ENCODE measurements at places on chromosomes 1 and 21. TPM values are rescaled to one million over a fixed set of nuclear protein-coding genes. Genes with fewer than 3 reads are reported as not detected.

- DNase-seq, result no peak
Observed at GRCh38 chr1:18743233-18743632, 112.6 kb downstream of the PAX7 start.

- DNase-seq, result peak; percentile 91
Observed at GRCh38 chr1:53946252-53947171, at the start of gene LRRC42. Gene LRRC42, plus strand, starts transcription at chr1:53946350. Its CDS starts 5,650 bp downstream, at chr1:53952000.

DNA sequence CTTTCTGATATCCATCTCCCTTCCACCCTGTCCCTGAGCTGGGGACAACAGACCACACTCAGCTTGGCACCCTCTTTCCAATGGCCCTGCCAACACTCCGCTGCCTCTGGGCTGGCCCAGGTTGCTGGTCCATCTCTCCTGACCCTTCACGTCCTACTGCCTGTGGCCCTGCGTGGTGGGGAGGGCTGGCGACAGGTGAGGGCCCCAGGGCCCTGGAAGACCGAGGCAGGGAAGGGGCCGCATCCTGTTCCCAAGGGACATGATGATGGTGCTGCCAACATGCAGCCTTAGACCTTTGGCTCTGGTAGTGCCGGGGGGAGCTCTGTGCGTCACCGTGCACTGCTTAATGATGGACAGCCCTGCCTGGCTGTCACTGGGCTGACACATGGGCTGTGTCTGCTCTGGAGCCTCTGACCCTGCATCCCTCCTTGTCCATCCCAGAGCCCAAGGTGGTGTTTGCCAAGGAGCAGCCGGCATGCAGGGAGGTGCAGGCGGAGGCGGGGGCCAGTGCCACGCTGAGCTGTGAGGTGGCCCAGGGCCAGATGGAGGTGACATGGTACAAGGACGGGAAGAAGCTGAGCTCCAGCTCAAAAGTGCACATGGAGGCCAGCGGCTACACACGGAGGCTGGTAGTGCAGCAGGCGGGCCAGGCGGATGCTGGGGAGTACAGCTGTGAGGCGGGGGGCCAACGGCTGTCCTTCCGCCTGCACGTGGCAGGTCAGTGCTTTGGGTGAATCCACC is 65.2 kb downstream of the OBSCN start:
- no peak for DNase-seq

- DNase-seq, result no peak
Observed at GRCh38 chr21:45432575-45433255, 27.8 kb downstream of the COL18A1 start.

DNA sequence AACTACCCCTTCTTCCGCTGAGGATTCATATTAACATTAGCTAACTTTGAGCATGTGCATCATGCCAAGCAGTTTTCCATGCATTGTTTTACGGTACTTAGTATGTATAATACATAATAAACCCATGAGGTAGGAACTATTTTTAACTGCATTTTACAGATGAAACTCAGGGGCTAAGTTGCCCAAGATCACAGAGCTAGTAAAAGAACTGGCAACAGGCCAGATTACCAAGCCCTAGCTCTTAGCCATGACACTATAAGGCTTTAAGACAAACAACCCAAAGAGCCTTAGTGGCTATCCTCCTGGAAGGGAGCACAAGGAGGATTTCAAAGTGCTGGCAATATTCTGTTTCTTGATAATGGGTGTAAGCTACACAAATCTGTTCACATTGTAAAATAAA is 6.1 kb downstream of the AK2 start:
- DNase-seq, result no peak

DNA sequence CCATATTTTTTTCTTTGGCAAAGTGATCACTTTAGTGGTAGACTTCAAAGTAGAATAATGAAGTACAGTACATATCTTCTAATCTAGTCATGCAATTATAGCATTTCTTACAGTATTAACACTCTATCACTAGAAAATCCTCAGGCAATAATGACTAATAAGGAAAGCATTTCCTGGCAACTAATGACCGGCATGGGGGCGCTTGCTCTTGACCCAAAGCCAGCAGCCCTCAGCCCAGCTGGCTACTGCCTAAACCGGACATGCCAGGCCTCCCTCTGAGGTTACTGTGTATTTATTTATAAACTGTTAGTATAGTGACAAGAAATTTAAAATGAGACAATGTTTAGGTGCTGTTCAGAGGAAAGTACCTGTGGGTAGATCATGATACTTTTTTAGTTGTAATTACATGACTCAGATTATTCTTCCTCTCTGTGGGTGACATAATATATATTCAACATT is 633.8 kb downstream of the PTPRC start:
- DNase-seq, result no peak

DNA sequence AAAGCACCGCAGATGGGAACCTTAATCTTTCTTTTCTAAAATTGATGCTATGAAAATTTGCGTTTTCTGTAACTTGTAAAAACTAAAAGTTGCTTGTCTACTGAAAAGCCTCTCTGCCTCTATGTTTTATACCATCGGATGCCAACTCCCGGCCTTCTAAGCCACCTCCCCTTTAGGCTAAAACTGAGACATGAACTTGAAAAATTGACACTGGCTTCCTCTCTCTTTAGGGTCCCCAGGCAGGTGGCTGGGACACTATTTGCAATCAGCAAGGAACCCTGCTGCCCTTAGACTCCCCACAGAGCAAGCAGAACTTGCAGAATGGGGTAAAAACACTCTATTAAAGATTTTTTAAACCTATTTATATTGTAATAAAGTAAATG is 151.1 kb upstream of the CAMK1G start:
- no peak for DNase-seq

GRCh38 chr1:239511875-239512274 is 125.5 kb downstream of the CHRM3 start:
- DNase-seq, result no peak

DNA sequence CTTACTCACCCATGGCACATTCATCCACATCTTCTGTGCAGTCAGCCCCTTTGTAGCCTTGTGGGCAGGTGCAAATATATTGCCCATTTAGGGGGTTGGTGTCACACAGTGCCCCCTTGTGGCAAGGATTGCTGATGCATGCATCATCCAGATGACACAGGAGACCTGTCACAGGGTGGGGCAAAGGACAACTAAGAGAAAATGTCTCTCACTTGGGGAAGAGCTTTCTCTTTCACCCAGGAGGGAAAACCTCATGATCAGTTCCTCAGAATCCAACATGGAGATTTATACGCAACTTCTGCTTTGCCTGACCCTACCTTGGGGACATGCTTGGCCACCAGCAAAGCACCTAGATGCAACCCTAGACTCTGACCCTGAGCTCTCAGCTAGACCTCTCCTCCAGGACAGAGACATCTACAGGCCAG is 71.8 kb upstream of the ADAM30 start:
- no peak for DNase-seq

Gene RGS8
- total RNA-seq, result 39.5 TPM

Gene BNIPL
- total RNA-seq, result under 0.01 TPM

Gene CCDC17
- 0.41 TPM for total RNA-seq
